Brain (organoid and tissue), 16 donors: ENCODE measurements at places on chromosomes 16 and 17.

GRCh38 chr17:76700617-76701470 is 9.9 kb downstream of the MXRA7 start:
- DNase-seq, result peak; percentile 35

DNA sequence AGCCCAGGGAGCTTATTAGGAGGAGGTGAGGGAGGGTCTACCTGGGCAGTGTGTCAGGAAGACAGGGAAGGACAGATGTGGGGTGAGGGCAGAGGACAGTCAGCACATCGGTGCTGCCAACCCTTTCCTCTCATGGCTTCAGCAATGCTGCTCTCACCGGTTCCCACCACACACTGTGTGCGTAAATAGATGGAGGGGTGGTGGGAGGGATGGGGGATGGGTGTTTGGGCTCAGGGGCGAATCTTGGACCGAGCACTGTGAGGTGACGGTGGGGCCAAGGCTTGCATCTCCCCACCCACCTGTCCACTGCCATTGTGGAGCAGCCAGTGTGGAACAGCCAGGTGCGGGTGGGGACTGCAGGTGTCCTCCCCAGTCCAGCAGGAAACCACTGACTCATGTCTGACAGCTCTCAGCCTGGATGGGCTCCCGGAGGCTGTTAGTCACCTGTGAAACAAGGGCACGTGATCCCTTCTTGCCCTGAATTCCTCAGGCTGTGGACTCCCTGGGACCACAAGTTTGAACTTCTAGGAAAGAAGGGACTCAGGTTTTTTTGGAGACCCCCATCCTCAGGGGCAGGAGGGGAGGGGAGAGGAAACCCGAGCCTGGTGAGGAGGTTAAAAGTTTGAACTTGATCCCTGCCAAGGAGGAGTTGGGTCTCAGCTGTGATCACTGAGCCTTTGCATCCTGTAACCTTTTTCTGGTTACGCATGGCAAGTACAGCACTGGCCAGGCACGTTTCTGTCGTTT is 42.7 kb upstream of the SMPD3 start:
- DNase-seq, result no peak

DNA sequence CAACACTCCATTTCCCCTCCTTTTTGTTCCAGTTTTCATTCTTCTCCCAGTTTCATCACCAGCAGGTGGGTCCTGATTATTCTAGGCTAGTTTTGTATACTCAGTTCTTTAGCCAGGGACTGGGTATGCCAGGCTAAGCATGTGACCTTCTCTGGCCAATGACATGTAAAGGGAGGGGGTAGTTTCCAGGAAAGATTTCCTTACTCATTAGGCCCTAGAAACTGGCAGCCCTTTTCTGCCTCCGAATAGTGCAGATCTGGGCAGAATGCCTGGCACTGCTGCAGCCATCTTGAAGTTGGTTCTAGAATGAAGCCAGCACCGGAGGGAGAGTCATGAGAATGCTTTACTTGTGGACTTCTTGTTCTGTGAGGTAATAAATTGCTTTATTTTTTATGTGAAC is 126.9 kb upstream of the AXIN2 start:
- no peak for DNase-seq

GRCh38 chr16:64982581-64982980 is 139.3 kb downstream of the CDH11 start:
- DNase-seq, result no peak

- DNase-seq, result no peak
These were observed 31.0 kb upstream of the KCNJ2 start for GRCh38 chr17:70138291-70138865.

- no peak for DNase-seq
These were observed 188.6 kb upstream of the PSMD7 start for GRCh38 chr16:74107795-74108610.

- DNase-seq, result peak; percentile 81
These were observed 523.2 kb downstream of the MAF start for GRCh38 chr16:79077346-79077745.

GRCh38 chr17:77884019-77884418 is 74.5 kb upstream of the TNRC6C start:
- DNase-seq, result peak; percentile 99

DNA sequence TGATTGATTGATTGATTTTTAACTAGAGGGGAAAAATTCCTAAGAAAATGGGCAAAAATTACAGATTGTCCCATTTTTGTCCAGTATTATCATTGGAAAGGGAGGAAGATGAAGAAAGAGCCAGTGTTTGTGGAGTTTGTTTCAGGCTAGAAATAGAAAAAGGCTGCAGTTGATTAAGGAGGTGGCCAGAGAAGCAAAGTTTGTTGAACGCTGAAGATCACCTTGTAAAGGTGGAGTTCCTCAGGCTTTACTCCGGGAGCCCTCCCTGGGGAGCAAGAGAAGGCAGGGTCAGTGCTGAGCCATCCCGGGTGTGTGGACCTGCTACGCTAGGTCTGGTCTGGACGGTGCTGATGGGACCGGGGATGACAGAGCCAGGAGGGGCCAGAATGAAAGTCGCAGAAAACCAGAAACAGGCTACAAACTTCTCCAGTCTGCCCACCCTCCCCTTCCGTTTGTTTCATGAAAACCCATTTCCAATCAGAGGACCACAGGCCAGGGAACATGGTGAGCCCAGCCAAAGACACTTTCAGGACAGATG is 222.6 kb upstream of the FOXF1 start:
- DNase-seq, result no peak

DNA sequence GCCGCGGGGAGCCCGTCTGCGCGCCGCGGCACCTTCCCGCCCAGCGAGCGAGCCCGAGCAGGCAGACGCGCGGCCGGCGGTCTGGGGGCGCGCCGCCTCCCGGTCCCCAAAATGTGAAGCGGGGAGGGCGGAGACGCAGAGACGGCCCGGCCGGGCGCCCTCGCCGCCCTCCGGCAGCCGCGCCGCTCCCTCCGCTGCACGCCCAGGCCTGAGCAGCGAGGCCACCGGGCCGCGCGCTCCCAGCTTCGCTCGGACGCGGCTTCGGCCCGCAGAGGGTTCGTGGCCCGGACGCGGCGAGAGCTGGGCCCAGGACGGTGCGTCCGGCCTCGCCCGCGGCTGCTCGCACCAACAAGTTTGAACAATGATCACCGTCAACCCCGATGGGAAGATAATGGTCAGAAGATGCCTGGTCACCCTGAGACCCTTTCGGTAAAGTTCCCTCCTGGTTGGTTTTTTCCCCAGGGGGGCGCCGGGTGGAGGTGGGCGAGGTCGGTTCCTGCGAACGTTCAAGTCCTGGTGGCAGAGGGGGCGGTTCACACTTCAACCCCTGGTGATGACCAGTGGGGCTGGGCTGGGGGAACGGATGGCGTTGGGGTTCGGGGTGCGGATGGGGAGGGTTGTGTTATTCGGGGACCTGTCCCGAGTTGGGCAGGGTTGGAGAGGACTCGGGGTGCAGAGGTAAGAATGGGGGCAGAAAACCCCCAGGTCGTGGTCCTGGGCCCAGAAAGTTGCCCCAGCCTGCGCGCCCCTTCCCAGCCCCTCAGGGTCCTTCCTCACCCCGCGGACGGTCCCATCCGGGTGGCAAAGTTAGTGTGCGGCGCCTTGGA is 678 bp downstream of the MGAT5B start:
- DNase-seq, result no peak

- no peak for DNase-seq
These were observed 443 bp downstream of the CSNK2A2 start for GRCh38 chr16:58197314-58198012.

DNA sequence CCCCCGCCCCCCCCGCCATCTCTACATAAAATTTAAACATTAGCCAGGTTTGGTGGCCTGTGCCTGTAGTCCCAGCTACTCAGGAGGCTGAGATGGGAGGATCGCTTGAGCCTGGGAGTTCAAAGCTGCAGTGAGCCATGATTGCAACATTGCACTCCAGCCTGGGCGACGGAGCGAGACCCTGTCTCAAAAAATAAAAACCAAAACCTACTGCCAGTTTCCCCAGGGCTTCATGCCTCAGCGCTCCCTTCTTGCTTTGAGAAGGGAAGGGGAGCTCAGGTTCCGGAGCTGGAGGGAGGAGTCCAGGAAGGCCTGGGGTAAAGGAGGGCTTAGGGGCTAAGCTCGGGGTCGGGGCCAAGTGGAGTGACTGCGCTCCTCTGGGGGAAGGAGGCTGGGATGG is 20.5 kb downstream of the PLCD3 start:
- no peak for DNase-seq

- DNase-seq, result no peak
These were observed 339.6 kb downstream of the PMP22 start for GRCh38 chr17:14925498-14925897.

- no peak for DNase-seq
These were observed 141.3 kb upstream of the CDH8 start for GRCh38 chr16:62177351-62178203.

GRCh38 chr17:35171834-35172233 is 22.4 kb downstream of the SLC35G3 start:
- DNase-seq, result no peak

DNA sequence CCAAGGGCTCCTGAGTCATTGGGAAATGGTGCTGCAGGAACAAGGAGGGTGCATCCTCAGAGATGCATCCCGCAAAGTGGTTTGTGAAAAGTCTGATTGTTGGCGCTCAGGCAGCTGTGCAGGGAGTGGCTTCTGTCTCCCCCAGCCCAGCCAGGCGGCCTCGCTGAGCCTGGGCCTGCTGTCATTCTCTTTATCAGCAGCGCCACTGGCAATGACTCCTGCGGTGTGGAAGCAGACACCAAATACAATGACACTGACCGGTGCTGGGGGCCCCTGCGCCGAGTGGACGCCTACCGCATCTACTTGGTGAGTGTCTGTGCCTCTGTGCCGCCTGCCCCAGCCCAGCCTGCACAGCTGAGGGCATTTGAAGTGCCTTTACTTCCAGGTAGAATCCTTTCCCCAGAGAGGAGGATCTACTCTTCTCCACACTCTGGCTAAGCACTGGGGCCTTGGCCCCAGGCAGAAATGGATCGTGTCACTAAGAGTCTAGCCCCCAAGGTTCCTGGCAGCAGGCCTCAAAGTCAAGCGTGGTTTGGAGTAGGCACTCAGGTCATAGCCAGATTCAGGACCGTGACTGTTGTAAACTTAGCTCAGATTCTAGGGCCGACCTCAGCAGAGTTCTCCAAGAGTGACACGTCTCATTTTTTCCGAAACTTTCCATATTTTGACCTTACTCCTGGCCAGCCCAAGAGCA is 19.3 kb upstream of the NAT9 start:
- DNase-seq, result no peak

GRCh38 chr16:86584071-86584685 is 5.8 kb downstream of the FOXL1 start:
- DNase-seq, result no peak

DNA sequence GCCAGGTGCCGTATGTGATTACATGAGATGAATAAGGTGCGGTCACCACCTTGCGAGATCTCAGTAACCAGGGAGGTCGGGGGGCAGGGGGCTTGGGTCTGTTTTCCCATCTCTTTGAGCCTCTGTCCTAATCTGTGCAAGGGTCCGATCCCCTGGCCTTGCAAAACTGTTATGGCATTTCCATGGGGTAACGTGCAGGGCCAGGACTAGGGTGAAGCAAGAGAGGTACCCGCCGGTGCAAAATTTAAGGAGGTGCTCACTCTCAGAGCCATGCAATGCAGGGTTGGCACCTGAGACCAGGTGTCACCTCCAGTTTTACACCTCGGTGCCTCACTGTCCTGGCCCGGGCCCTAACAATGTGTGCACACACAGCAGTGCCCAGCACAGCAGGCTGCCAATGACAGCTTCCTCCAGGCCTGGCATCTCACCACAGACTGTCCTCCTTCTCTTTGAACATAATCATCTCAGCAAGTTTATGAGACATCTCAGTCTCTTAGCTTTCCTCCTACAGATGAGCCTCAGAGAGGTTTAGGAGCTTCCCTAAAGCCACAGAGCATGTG is 43.6 kb downstream of the C16orf95 start:
- no peak for DNase-seq

GRCh38 chr17:63676584-63676983 is 23.3 kb downstream of the LIMD2 start:
- DNase-seq, result no peak

GRCh38 chr17:3796110-3796821 is 4.7 kb downstream of the ITGAE start:
- no peak for DNase-seq

- DNase-seq, result no peak
These were observed 92.4 kb downstream of the FOXL1 start for GRCh38 chr16:86670750-86671234.

GRCh38 chr16:86026916-86027315 is 128.0 kb downstream of the IRF8 start:
- DNase-seq, result no peak
